ENCODE measurements at places on chromosomes 11 and 22.

DNA sequence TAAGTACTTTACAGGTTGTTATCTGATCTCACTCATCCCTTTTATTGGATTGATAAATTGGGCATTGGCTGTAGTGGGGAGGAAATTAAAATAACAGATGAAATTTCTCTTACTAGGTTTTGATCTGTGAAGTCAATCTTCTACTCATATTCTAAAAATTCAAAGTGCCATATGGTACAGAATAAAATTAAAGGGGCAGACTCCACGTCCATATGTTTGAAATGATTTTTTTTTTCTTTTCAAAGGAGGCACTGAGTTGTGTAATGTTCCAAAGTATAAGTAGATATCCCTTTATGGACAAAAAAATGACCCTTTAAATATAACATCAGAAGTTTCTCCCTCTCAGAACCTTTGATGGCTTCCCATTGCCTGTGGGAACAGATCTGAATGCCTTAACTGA is 207.4 kb downstream of the DBX1 start:
- DNase-seq: no peak

DNA sequence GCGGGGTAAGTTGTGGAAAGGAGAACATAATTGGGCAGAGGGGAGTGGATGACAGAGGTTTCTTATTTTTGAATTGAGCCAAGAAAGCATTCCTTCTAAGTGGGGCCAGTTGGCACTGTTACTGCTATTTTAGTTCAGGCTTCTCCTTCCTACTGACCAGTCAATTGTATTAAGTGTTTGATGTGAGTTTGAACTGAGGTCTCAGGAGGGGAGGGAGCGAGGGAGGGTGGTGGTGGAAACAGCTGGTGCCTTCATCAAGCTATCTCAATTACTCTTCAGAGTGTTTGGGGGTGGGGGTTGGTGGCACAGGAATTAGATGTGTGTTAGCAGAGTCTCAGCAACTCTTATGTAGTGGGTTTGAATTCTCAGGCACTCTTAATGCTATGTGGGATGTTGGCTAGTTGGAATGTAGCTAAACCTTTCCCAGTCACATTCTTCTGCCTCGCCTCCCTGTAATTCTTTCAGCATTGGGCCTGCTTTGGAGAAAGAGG is 14.5 kb downstream of the CTNND1 start:
- DNase-seq: peak; percentile 76

GRCh38 chr11:70424765-70425344 is 26.5 kb downstream of the CTTN start:
- no peak for DNase-seq

DNA sequence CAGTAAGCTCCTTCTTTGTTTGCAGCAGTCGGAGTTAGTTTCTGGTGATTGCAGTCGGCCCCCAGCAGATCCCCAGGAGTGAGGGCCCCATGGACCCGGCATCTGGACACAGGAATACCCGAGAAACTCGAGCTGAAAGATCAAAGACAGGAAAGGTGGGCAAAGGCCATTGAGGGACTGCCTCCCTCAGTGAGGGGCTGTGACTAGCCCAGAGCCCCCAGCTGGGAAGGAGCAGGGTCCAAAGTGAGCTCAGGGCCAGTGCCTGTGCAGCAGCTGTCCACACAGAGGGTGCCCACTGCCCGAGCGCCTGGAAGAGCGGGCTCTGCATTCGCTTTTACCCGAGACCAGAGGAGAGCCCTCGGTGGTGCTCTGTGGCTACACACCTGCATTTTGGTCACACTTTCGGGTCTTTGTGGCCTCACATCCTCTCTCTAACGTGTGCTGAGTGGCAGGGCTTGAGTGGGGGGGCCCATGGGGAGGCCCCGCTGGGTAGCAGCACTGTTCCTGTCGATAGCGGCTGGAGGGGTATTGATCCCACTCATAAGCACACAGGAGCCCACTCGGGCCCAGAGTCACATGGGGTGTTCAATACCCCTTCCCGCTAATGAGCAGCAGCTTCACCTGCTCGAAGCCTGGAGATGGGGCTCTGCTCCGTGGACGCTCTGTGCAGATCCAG is 532.9 kb downstream of the TBC1D22A start:
- no peak for DNase-seq

DNA sequence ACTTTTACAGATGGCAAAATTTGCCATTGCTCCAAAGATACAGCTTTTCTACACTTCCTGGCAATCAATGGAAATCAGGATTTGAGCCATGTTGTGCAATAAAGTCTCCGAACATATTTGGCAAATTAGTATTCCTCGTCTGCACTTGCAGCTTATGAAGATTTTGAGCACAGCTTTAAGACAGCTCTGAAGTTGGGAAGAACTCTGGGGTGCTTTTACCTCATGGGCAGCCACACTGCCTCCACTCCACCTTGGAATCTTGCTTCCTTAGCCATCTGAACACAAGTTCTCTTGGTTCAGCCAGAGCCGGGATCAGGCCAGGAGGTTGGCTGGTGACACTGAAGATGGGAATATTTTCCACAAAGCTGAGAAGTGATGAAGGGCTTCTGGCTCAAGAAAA is 191.2 kb downstream of the CWF19L2 start:
- no peak for DNase-seq

GRCh38 chr11:78941226-78941851 is 366.7 kb upstream of the NARS2 start:
- DNase-seq: no peak

- no peak for DNase-seq
Measured at GRCh38 chr11:14323118-14323676, 35.8 kb downstream of the RRAS2 start.

GRCh38 chr22:44037519-44038375 is 13.6 kb downstream of the PARVB start:
- peak; percentile 75 for DNase-seq

- DNase-seq: no peak
Measured at GRCh38 chr11:26974069-26974783, 19.7 kb upstream of the FIBIN start.

DNA sequence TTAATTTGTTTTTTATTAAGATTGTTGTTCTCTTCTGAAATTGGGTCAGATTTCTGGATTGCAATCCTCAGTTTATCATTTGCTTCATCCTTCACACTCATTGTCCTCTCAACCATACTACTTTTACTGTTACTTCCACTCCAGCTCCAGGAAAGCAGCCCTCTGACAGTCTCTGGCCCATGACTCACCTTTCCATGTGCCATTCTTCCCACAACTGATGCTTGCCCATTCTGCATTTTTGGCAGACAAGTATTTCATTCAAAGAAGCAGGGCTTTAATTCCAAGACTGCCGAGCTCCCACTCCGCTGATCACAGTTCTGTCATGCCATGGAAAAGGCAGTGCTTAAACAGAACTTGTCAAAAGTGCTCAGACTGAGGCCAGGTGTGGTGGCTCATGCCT is 139.2 kb downstream of the WNT11 start:
- DNase-seq: peak; percentile 46

DNA sequence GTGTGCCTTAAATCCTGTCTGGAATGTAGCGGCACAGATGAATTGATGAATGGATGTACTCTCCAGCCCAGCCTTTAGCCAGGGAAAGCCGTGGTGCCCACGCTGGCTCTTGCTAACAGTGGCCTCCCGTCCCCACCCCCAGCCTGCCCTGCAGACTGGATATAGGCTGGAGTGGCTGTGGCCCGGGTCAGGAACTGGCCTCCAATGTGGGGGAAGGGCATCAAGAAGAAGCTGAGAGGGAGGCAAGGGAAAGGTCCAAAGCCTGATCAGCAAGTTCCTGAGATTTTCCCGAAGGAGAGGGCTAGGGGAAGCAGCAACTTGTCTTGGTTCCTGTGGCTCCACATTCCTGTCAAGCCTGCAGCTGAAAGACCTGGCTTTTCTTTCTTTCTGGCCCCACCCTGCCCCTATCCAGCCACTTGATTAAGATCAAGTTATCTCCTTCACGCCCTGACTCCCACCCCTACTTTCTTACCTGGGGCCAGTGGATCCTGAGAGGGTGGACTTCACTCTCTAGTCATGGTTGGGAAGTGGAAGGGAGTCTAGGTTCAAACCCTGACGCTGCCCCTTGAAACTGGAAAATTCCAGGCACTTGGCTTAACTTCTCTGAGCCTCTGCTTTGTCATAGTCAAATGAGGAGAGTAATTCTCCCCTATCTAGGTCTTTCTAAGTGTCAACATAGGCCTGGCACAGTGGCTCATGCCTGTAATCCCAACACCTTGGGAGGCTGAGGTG is 11.0 kb upstream of the MICALL1 start:
- no peak for DNase-seq

GRCh38 chr22:35840302-35840739 is 122.6 kb downstream of the APOL5 start:
- DNase-seq: peak; percentile 87

DNA sequence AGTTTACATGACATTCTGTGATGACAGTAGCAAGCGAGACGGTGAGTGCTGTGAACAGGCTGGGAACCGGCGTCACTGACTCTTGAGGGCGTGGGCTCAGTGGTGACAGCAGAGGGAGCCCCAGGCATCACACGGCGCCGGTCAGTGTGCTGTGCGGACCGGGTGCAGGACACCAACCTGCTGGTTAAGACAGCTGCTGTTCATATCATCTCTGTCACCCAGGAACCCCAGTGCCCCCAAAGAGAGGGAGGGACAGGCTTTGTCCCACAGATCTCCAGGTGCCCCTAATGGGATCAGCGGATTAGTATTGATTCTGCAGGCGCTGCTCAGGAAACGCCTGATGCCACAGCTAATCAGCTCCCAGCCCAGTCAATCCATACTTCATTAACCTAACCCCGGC is 18.4 kb downstream of the B3GAT1 start:
- no peak for DNase-seq

DNA sequence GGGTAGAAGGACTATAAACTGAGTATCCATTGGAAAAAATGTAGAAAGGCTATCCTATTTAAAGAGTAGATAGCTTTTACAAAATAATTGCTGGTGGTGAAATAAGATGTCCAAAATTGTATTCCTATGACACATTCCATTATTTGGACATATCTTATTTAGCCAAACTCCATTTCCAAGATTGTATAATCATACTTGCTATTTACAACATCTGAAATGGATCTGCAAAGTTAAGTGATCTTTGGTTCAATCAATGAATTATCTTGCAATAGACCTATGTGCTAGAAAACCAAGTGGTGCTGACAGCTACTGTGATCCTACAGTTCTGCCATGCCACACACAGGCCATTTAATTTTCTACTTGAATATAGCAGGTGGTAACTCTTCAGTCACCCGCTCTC is 11.0 kb upstream of the BLID start:
- DNase-seq: no peak

Data from astrocyte of the cerebellum (primary cell).